ENCODE measurements at places on chromosomes 1 and 21.

GRCh38 chr1:10402729-10403274, 3.9 kb downstream of the PGD start:
- no peak for DNase-seq

DNA sequence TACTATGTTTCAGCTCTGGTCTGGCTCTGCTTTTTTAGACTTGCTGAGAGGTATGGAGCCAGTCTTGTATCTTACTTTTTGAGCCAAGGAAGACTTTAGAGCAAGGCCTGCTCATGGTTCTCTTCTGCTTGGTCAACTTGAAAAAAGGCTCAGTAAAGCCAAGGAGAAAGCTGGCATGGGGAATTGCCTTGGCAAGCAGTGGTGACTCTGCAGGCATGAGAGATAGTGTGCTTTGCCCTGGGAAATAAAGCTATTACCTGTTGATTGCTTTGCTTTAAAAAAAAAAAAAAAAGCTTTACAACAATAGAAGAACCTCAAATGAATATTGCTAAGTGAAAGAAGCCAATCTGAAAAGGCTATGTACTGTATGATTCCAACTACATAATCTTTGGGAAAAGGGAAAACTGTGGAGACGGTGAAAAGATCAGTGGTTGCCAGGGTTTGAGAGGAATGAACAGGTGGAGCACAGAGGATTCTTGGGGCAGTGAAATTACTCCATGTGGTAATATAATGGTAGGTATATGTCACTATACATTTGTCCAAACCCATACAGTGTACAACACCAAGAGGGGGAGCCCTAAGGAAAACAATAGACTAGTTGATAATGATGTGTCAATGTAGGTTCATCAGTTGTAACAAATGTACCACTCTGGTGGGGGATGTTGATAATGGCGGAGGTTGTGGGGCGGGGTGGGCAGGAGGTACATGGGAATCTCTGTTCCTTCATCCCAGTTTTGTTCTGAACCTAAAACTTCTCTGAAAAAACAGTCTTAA, 87.6 kb downstream of the HMCN1 start:
- DNase-seq: no peak

DNA sequence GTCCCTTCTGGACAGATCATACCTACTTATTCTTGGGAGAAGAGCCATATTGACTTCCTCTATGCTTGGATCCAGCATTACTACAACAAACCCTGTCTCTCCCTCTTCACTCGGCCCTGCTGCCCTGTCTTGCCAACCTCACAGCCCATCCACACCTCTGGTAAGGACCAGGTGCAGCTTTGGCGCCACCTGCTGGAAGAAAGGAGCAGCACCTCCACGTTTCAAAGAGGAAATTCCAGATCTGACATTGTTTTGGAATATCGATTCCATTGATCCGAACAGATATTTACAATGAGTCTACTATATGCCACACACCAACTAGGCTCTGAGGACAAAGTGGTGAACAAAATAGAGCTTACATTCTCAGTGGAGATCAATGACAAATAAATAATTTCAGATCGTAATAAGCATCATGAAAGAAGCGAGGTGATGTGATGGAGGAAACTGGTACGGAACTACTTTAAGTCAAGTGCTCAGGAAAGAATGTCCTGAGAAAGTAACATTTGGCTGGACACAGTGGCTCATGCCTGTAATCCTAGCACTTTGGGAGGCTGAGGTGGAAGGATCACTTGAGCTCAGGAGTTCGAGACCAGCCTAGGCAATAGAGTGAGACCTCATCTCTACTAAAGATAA, 18.7 kb downstream of the MFSD2A start:
- DNase-seq: peak; percentile 73

GRCh38 chr1:44423591-44424537, 18.8 kb downstream of the RNF220 start:
- no peak for DNase-seq

DNA sequence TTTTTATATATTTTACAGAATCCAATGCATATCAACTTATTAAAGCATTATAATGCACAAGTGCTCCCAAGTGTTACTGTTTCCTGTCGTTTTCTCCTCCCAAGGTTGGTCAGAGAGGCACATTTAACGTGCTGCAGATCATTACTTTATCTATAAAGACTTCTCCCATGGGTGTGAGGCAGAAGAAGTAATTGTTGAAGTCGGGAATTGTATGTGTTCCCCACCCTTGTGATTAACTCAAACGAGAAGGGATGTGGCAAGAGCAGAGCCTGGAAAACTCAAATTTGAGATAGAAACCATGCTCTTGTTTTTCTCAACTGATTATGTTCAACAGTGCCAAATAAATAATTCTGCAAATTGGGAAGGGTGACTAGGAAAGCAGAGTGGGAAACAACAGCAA, 412.5 kb upstream of the ADAMTS5 start:
- no peak for DNase-seq

GRCh38 chr1:115186711-115187265, 97.5 kb upstream of the TSPAN2 start:
- DNase-seq: no peak

DNA sequence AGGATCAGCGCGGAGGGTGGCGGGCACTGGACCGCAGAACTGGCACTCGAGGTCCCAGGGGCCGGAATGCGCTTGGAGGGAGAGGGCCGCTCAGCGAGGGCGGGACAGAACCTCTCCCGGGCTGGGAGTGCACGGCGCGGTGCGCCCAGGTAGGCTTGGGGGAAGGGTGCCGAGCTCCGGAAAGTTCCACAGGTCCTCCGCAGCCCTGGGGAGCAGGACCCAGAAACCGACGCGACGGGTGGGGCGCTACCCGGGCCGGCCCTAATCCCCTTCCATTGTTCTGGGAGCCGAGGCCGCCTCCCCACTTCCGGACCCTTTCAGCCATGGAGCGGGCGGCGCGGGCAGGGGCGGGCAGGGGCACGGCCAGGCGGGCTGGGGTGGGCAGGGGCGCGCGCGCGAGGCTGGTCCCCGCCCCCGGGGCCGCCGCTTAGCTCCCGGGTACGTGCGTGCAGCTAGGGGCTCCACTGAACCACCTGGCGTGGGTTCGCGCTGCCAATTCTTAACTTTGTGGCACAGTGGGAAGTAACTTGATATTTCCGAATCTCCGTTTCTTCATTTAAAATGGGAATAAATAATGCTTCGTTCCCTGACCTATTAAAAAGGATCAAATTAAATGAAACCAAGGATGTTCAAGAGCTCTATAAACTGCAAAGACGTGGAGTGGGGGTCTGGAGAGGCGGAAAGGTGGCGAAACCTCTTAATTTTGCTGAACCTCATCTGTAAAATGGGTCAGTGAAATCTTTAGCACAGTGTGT, 20.7 kb downstream of the LGR6 start:
- DNase-seq: no peak

- DNase-seq: no peak
Observed at GRCh38 chr1:203693721-203694120, 67.1 kb downstream of the ATP2B4 start.

DNA sequence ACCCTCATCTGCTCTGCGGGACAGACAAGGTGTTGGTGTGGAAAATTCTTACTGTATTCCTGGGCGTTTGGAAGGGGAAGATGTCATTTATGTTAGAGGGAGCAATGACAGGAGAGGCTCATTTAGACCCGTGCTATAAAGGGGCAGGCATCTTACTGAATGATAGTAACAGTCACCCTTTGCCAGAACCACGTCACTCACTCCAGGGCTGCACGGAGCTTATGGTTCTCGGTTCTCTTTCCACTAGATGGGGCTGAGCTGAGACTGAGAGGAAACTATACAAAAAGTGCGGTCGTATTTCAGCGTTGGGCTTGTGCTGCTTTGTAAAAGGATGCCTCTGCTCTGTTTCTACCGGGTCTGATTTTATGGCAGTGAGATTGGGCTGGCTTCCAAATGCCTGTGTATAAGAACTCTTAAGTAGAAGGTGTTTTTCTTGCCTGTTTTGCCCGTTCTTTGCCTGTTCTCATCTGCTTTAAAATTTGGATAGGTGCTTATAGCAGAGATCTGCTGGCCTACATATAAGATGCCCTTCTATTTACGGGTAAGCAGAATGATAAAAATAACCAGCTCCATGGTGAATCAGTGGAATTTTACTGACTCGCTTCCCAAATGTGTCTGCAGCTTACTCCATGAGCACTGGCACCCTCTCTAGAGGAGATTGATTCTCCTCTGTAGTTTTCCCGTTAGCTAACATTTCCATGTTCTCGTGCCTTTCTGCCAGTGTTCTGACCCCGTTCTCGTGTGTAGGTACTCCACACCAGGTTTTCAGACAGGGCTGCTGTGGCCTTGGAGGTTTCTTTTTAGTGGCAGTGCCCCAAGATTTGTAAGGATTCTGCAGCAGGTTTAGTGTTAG, 55.9 kb downstream of the MRPS6 start:
- peak; percentile 61 for DNase-seq

- no peak for DNase-seq
Observed at GRCh38 chr1:203867802-203868201, 6.4 kb downstream of the SNRPE start.

- DNase-seq: no peak
Observed at GRCh38 chr1:6316240-6317097, 55.6 kb upstream of the GPR153 start.

DNA sequence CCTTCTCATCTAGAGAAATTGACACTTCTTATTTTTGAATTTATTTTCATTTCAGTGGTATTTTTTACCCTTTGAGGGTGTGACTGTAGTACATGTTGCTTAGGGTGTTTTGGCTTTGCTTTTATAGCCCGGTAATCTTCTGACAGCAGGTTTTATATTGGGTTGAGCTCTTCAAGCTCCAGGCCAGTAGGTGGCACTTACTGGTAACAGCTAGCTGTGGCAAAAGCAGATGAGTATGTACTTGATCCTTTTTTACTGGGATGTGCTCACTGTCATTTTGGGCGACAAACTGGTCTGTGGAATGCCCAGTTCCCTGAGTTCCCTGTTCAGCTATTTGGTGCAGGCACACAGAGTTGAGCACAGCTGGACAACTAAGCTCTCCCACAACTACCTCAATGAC, 916.2 kb upstream of the B3GALT2 start:
- no peak for DNase-seq

DNA sequence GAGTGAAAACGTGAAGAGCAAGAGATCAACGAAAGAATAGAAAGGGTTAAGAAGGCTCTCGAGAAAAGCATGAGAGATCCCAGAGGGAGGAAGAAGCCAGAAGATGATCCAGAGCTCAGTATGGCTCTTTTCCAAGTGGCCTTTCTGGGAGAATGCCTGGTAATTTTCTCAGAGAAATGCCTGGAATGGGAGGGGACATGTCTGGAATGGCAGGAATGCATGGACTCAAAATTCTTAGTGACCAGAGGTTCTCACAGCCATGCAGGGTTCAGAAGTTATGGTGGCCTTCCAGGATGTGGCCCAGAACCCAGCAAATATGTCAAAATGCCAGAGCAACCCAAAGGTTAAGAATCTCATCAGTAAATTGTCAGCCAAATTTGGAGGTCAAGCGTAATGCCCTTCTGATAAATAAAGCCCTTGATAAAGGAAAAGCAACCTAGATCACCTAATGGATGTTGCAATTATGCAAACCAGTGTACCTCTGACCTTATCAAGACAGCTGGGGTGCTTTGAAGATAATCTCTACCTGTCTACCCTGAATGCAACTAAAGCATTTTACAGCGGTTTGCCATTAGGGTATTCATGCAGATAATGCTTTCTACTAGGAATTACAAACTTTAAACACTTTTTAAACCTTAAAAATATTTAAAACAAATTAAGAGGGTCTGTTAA, 53.1 kb downstream of the NBPF6 start:
- DNase-seq: no peak

DNA sequence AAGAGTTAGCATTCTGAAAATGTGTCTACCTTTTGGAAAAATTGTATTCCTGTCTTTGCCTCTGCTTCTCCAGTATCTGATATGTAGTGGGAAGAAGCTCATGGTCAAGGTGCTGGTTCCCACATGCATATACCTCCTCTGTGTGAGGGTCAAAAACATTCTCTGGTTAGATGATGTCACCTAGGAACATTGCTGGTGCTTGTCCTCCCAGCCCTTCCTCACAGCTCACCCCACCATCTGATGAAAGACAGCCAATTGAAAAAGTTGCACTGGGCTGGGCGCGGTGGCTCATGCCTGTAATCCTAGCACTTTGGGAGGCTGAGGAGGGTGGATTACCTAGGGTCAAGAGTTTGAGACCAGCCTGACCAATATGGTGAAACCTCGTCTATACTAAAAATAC, 154.4 kb downstream of the NR5A2 start:
- no peak for DNase-seq

DNA sequence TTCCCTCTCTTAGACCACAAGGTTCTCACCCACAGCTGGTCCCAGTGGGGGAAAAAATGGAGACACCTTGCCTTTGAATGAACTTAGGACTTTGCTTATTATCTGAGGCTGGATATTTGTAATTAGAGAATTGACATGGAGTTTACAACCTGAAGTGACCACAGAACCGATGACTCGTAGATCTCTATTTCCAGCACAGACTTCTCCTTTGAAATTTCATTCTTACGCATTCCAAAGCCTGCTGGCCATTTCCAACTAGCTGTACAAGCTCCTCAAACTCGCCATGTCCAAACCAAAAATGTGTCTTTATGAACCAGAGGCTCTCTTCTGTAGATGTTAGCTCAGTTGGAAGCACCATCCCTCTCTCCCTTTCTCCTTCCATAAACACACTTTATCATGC, 12.0 kb downstream of the RAB7B start:
- no peak for DNase-seq

GRCh38 chr1:35447278-35447677, 109.9 kb downstream of the KIAA0319L start:
- no peak for DNase-seq

GRCh38 chr21:37452227-37452626, 85.7 kb downstream of the DYRK1A start:
- no peak for DNase-seq

DNA sequence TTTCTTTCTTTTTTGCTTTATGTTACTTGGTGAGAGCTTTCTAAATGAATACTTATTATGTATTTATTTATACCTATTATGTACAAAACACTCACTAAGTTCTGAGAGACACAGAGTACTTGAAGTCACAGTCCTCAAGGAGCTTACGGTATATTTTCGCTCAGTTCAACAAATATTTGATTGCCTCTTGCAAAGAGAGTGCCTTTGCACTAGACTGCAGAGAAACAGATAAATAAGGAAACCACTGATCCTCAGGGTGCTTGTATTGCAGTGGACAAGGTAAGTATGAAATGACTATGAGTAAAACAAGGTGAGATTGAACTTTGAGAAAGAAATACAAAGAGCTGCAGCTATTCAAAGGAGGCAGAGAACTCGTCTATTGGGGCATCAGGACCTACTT, 123.3 kb downstream of the C1orf21 start:
- no peak for DNase-seq

- no peak for DNase-seq
Observed at GRCh38 chr1:15236321-15236721, 10.7 kb upstream of the FHAD1 start.

GRCh38 chr1:21703318-21703963, 34.3 kb upstream of the RAP1GAP start:
- DNase-seq: no peak

DNA sequence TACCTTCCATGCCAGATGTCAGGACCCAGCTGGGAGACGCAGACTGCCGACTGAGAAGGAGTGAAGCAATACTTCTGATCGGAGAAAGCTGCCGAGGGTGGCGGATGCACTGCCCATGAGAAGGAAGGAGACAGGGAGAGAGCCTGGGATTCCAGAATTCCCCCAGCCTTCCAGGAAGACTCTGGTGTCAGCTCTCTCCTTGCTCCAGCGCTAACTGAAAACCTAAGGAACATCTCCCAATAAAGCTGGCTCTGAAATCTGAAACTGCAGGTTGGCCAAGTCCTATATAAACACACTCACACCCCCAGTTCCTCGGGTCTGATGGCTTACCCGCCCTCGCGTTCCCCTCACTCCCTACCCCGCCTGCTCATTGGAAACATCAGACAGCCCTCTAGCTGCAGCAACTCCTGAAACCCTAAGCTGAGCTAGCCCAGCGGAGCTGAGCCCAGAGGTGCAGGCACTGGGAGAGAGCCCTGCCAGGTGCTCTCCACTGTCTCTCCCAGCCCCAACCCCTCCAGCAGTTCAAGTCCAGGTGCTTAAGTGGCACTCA, 52.3 kb downstream of the PLEKHA6 start:
- DNase-seq: no peak

Data from activated CD4-positive, alpha-beta T cell treated with anti-CD3 and anti-CD28 coated beads for 4 hours (primary cell).